Amniotic epithelial cell (primary cell): ENCODE measurements at places on chromosomes 5 and 9.

- DNase-seq = peak; percentile 65
Observed at GRCh38 chr9:29556317-29556716, 1983.0 kb upstream of the C9orf72 start.

DNA sequence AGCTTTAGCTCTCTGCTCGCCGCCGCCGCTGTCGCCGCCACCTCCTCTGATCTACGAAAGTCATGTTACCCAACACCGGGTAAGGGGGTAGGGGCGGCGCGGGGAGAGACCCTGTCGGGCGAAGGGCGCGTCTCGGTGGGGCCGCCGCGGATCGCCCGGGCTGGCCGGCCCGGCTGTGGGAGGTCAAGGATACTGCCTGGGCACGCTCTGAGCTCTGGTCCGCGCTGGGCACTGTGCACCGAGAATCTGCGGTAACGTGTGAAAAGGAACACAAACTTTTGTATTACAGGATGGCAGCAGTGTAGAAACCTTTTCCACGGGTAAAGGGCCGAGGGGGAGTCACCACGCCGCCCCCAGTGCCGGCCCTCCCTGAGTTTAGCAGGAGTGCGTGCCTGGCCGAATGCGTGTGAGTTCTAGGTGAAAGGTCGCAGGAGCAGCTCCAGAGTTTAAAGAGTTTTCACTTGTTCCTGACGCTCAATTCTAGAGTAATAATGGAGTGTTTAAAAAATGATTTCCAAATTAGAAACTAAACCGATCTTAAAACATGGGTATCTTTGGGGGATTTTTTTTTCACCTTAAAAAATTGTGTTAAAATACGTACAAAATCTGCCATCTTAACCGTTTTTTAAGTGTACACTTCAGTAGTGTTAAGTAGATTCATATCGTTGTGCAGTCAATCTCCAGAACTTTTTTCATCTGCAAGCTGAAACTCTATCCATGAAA, at the start of gene HSDL2:
TSS of gene HSDL2 (plus strand) at position 7 of the 723 bp plus-strand sequence. CDS start at position 63, 56 bp downstream.
- peak; percentile 31 for DNase-seq

DNA sequence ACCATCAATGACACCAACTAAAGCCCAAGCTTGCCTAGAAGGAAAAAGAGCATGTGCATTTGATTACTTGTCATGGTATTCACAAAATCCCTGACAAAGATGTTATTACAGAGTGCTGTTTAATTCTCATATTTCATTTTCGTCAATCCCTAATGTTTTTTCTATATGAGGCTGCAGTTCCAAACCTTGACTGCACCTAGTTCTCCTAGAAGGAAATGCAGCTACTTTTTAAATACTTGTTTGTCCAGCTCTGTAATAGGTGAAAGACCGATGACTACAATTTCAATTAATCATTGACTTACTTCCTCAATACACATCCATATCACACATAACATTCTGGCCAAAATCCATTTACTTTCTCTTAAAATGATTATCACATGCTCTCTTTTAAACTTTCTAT, 28.1 kb downstream of the CEMIP2 start:
- no peak for DNase-seq

- peak; percentile 93 for DNase-seq
Observed at GRCh38 chr9:83572524-83572923, 34.3 kb upstream of the FRMD3 start.

DNA sequence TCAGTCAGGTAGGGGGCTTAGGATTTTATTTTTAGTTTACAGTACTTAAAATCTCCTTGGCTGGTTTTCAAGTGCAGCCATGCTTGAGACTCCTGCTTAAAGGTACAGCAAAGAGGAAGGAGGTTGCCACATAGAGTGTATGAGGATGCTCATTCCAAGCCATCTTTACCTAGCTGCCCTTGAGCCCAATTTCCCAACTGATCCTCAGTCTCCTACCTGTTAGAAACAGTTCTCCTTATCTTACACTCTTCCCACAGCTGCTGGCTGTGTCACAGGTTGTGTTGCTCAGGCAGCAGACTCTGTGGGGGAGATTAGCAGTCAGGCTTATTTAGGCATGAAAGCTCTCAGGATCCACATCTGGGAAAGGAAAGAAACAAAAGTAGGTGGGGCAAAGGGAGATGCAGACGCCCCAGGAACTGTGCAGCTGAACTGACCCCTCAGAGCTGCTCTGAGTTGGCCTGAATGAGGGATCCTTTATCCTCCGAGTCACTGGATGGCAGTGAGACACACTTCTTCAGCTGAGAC, 95.1 kb downstream of the NMUR2 start:
- no peak for DNase-seq

DNA sequence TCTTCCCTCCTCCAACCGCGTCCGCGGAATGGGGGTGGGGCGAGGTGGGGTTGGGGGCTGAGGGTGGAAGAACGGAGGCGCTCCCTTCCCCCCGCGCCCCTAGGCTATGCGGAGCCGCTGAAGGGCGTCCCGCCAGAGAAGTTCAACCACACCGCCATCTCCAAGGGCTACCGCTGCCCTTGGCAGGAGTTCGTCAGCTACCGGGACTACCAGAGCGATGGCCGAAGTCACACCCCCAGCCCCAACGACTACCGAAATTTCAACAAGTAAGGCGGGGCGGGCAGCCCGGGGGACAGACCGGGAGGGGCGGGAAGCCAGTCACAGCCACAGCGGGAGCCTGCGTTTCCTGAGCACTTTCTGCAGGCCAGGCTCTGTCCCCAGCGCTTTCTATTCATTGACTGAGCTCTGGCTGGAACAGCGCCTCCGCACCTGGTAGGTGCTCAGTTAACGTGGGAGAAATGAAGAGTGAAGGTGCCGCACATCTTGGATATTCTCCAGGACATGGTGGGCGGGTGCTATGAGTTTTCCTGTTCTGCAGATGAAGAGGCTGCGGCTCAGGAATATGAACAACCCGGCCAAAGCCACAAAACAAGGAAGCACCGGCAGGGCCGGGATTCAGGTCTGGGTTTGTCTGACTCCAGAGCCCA, 11.3 kb downstream of the MYOZ3 start:
- DNase-seq = no peak

DNA sequence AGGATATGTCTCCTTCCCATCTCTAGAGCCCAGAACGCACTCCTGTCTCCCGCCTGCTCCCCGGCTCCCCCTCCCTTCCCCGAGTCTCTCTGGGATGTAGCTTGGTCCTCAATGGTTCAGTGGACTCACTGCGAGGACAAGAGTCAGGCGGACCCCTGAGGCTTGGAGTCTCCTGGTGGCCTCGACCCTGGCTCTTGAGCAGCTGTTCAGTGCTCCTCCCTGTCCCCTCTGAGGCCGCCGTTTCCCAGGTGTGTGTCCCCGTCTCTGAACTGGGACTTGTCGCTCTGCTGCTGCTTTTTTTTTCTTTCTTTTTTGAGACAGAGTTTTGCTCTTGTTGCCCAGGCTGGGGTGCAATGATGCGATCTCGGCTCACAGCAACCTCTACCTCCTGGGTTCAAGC, 44.8 kb upstream of the IER5L start:
- DNase-seq = no peak

DNA sequence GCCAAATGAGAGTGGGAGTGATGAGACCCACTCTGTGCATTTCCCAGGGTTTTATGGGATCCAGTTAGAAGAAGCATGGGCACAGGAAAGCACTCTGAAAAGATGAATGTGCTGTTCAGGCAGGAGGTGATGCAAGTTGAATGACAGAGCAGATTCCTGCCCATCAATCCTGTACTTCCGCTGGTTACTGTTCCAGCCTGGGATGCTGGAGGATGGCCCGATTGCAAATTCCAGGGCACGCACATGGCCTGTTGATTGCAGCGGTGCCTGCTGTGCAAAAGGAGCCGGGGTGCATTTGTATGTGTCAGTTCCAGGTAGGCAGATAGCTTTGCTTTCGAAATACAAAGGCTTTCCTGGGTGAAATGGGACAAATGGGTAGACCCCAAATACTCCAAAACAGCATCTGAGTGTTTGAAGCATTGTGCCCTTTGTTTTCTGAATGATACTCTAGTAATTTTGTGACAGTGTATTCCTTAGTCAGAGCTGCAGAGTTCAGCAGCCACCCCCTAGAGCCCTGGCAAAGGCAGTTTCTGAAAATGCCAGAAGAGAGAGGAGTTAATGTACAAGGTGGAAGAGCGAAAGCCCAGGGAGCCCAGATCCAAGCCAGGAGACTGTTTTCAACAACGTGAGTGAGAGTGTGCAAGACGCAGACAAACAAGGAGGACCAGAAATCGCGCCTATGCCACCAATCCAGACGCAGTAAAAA, 454.2 kb upstream of the CLINT1 start:
- no peak for DNase-seq

DNA sequence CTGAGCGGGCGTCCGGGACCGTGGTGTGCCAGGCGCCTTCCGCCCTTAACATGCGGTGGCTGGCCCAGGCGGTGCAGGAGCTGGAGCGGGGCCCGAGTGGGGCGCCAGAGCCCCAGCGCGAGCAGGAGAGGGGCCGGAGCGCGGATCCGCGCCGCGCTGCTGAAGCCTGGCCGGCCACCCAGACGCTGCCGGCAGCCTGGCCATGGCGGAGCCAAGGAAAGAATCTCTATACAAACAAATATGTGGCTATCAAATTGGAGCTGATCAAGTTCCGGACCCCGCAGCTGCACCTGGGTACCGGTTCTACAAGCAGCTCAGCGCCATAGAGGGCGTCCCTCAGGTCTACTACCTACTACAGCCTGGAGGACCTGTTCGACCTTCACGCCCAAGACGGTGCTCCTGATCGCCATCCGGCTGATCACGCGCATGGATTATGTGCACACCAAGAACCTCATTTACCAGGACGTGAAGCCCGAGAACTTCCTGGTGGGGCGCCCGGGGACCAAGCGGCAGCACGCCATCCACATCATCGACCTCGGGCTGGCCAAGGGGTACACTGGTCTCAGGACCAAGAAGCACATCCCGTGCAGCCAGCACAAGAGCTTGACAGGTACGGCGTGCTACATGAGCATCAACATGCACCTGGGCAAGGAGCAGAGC, 55.8 kb downstream of the JAK2 start:
- no peak for DNase-seq

- DNase-seq = no peak
Observed at GRCh38 chr5:74627646-74628279, 12.8 kb downstream of the ENC1 start.

DNA sequence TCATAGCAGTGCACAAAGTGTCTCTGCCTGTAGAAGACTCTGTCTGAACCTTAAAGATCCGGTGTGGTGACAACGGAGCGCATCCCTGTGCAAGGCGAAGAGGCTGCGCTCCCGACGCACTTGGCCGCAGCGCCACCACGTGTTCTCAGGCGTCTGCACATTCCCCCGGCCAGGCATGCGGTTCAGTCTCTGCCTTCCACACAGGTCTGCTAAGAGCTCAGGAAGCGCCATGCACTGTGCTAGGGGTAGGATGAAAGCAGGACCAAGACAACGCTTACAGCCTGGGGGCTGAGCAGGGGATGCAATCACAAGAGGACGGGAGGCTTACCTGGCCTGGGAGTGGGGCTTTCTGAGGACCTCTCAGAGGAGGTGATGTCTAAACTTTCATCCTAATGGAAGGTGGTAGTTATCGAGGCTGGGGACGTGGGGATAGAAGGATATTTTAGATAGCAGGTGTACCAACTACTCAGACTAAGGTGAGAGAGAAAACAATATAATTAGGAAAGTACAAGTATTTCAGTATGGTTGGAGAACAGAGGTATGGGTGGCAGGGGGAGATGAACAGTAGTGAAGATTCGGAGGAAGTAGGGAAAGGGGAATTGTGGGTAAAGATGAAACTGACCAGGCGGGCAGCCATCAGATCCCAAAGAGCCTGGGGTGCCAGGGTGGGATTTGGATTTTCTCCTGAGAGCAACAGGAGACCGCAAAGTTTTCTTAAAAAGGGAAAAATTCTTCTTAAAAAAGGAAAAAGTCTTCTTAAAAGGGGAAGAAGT, 13.3 kb downstream of the CAPSL start:
- DNase-seq = peak; percentile 52

- DNase-seq = peak; percentile 89
Observed at GRCh38 chr9:76926324-76926741, 20.4 kb upstream of the PRUNE2 start.

DNA sequence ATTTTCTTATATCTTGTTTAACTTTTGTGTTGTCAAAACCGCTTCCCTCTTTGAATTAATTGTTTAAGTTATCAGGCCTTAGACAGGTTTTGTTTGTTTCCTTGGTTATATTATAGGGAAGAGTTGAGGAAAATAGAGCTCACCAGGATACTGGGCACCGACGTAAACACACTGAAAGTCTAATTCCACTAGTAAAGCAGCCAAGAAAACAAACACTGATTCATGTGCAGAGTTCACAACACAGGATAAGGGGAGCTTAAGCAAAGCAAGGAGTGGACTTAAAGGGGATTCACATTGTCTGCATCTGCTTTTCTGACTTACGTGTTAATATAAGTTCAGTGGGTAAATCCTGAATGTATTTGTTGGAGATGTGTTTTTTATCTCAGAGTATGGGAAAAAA, 139.0 kb upstream of the CDH6 start:
- no peak for DNase-seq

DNA sequence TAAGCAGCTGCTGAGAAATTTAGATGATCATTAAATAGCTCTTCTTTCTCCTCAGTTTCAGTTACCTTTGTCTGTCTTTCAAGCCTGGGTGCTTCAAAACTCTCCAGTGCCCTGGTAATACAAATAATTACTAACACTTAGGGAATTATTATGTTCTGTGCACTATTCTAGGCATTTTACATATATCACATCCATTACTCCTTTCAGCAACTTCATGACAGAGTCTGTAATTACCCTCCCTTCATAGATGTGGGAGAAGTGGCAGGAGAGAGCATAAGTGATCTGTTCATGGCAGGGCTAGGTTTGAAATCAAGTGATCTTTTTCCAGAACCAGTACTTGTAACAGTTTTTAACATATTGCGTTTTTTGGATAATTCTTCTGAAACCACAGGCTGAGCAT, 32.0 kb downstream of the MAN2A1 start:
- DNase-seq = no peak

- no peak for DNase-seq
Observed at GRCh38 chr5:127409921-127410675, 107.3 kb upstream of the PRRC1 start.

- no peak for DNase-seq
Observed at GRCh38 chr9:134028575-134029247, 3.4 kb downstream of the BRD3OS start.

DNA sequence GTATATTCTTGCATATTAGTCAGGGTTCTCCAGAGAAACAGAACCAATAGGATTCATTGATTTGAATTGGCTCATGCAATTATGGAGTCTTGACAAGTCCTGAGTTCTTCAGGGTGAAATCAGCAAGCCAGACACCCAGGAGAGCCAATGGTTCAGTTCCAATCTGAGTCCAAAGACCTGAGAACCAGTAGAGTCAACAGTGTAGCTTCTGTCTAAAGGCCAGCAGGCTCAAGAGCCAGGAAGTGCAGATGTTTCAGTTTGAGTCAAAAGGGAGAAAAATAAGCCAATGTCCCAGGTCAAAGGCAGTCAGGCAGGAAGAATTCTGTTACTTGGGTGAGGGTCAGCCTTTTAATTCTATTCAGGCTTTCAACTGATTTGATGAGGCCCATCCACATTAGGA, 37.8 kb upstream of the ANKRD34B start:
- DNase-seq = no peak

DNA sequence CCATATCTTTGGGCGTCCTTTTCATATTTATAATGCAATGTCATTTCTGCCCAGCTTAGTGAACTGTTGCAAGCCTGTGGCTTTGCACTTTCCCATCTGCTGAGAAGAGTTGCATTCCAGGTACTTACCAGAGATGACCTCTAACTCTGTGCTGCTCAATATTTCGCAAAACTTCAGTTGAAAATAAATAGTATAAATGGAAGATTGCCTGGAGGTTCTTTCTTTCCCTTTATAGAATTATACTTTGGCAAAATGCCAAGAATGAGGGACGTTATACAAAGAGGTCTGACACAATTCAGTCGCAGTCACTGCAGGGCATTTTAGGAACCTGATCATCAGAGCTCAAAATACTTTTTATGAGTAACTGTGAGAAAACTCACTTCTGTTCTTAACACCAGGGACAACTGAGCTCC, 18.9 kb upstream of the VLDLR start:
- DNase-seq = peak; percentile 90
